Activated naive CD8-positive, alpha-beta T cell treated with anti-CD3 and anti-CD28 coated beads, Interleukin-2, amount 50 U/mL, for 24 hours (primary cell): ENCODE measurements at places on chromosomes 6 and 20.

GRCh38 chr6:170084166-170084730 lies 206.6 kb downstream of the DLL1 start:
- DNase-seq = no peak

GRCh38 chr20:24995741-24996448 lies 3.3 kb upstream of the APMAP start:
- DNase-seq = no peak

GRCh38 chr20:34246126-34246626 lies 5.0 kb downstream of the ASIP start:
- DNase-seq = no peak

DNA sequence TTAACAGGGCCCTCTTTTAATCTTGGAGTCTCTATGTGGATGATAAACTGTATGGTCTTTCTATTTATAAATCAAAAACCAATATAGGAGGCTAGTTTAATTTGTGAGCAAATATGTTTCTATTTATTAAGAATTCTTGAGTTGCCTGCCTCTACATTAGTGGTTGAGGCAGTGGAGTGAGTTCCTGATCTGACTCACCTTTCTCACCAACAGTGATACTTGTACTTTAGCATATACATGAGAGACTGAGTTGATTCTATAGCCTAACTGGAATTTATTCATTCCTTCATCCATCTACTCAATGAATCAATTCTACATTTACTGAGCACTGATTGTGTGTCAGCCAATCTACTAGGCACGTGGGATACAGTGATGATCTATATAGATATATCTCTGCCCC lies 126.9 kb downstream of the TRMT11 start:
- DNase-seq = no peak

- no peak for DNase-seq
Observed at GRCh38 chr6:116255246-116255800, 1.4 kb upstream of the TSPYL4 start.
